ENCODE measurements at places on chromosomes 3 and 15.

DNA sequence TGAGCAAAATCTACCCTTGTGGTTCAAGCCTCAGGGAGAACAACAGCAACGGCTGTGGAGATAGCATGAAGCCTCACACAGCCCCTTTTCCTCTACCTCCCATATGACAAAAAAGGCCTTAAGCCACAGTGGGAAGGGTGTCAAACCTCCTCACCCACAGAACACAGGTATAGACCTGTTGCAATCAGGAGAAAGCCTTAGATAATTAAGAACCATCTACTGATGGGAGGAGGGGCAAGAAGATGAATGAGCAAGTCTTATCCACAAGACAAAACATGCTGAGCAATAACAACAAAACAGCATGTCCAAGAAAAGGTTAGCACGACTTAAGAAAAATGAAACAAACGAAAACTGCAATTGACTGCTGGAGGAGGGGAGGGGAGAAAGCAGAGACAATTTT is 272.9 kb upstream of the BCHE start:
- no peak for DNase-seq

DNA sequence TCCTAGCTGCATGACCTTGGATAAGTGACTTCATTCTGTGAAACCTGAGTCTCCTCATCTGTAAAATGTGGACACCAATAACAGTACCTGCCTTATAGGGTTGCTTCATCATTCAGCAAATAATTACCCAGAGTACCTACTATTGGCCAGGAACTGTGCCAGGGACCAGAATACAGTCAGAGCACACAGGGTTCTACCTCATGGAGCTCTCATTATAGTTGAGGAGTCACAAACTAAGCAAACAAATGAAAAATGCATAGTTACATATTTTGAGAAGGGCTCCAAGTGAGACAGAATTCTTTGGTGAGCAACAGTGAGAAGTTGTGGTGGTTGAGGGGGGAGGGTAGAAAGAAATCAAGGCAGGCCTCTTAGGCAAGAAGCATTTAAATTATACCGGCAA is 308.6 kb upstream of the WNT5A start:
- DNase-seq, result no peak

- no peak for DNase-seq
Observed at GRCh38 chr15:98083203-98083910, 122.9 kb downstream of the ARRDC4 start.

GRCh38 chr3:30492322-30493192 is 113.8 kb upstream of the TGFBR2 start:
- no peak for DNase-seq

DNA sequence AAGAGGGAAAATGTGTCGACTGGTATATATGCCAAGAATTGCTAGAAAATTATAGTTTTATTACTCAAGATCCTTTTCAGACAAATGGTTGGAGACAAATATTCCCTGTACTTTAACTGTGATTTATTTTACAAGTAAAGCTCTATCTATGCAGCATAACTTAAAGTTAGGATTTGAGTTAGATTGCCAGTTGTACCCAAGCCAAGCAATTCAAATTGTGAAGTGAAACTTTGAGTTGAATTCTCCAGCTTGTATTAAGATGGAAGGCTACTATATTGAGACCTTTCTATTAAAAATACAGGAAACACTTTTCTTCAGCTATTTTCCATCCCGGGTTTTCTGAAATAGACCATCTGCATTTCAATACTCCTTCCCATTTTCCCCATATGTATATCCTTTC is 333.1 kb upstream of the RBMS3 start:
- no peak for DNase-seq

DNA sequence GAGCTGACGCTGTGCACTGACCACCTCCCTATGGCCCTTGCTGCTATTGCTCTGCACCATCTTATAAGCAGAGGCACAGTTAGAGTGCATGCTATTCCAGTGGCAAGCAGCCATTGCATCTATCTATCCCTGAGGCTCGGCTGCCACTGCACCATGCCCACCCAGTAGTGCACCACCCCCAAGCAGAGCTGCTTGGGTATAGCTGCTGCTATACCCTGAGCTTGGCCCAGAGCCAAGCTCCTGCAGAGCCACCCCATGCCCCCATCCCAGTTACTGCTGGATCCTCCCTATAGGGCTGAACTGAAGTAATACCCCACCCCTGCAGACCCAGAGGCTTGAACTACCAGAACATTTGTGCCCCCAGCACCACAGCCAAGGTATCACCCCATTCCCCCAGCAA is 19.6 kb upstream of the IGSF10 start:
- DNase-seq, result no peak

DNA sequence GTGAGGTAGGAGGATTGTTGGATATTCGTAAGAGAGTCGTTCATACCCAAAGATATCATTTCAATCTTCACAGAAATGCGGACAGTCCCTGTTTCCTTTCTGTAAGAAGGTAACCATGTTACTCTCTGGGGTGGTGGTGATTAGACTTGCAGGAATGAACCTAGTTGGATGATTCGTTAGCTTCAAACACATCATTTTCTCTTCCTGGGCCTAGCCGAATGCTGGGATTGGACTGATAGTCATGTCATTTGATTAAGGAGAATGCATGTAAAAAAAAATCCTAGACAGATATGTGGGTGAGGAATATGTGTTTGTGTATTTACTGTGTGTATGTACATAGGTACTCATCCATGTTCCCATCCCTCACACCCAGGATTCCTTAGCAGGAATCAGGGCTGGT is 12.4 kb downstream of the SLCO3A1 start:
- no peak for DNase-seq

DNA sequence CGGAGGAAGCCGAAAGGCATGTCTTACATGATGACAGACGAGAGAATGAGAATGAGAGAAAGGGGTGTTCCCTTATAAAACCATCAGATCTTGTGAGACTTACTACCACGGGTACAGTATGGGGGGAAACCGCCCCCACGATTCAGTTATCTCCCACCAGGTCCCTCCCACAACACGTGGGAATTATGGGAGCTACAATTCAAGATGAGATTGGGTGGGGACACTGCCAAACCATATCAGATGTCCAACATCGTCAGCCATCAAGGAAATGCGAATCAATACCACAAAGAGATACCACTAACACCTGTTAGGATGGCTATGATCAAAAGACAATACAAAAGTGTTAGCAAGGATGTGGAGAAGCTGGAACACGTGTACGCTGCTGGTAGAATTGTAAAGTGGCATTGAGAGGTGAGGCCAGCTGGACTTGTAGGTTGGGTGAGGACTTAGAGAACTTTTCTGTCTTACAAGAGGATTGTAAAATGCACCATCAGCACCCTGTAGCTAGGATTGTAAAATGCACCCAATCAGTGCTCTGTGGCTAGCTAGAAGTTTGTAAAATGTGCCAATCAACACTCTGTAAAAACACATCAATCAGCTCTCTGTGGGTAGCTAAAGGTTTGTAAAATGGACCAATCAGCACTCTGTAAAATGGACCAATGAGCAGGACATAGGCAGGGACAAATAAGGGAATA is 37.5 kb downstream of the VGLL4 start:
- DNase-seq, result no peak

- DNase-seq, result no peak
Observed at GRCh38 chr3:22129101-22129500, 378.1 kb upstream of the ZNF385D start.

DNA sequence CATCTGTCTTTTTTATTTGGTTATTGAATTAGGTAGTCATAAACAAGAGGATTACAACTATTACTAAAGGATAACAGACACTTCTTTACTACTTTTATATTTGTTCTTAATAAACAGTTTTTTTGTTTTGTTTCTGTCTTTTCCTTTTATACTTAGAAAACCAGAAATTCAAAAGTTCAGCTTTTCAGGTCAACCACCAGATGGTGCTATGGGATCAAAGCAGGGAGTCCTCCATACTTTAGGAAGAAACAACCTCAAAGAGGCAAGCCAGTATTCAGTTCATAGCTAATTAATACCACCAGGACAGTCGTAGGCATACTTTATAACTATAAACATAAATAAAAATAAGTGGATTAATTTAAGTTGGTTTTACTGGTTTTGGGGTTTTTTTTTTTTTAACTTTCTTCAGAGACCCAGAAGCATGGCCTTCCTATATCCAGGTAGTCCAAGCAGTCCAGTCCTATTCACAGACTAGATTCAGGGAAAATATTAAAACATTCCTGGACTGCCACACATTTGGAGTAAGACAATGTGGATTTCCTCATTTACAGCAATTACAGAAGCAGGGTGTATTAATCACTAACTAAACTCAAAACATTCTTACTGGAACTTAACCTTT is 16.0 kb upstream of the EID1 start:
- peak; percentile 35 for DNase-seq

DNA sequence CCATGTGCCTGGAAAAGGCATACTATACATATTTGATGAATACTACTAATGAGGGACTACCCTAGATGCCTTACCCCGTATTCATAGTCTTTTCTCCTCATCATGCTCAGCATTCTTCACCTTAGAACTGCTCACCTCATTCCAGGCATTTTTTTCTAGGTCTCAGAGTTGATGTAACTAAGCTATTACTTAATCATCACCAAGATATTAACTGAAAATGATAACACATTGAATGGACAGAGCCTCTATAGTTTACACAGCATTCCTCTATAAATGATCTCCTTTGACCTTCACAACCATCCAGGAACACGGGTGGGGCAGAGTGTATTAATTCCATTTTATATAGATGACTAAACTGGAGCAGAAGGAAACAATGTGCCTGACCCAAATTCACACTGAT is 174.1 kb upstream of the DPH6 start:
- no peak for DNase-seq

- no peak for DNase-seq
Observed at GRCh38 chr3:158920371-158920770, 118.5 kb downstream of the MFSD1 start.

DNA sequence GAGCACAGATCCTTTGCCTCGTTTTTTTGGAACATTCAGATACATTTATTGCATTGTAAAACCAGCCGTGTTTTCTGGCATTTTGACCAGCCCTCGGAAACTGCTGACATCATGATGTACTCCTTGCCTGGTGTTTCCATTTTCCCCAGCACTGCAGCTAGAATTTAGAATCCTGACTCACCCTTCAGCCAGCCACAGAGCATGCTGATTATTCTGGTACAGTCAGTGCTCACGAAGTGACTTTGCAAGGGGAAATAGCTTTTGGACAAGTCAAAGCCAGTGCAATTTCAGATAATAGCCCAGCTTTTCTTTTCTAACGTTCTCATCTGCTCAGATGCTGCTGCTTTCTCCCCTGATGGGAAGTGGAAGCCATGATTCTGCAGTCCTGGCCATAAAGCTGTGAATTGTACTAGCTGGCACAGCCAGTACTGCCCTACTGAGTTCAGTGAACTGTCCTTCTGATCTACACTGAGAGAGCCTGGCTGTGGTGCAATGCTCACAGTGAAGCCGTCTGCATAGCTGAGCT is 12.1 kb upstream of the CNBP start:
- DNase-seq, result peak; percentile 39

GRCh38 chr3:114539525-114539924 is 245.7 kb downstream of the TIGIT start:
- peak; percentile 4 for DNase-seq
